ENCODE measurements at places on chromosomes 4 and X.

- no peak for DNase-seq
Measured at GRCh38 chrX:124393238-124393637, 46.9 kb downstream of the SH2D1A start.

GRCh38 chr4:165539801-165540200 is 161.0 kb downstream of the CPE start:
- DNase-seq, result no peak

- no peak for DNase-seq
Measured at GRCh38 chr4:99447079-99447478, 11.9 kb upstream of the ADH7 start.

DNA sequence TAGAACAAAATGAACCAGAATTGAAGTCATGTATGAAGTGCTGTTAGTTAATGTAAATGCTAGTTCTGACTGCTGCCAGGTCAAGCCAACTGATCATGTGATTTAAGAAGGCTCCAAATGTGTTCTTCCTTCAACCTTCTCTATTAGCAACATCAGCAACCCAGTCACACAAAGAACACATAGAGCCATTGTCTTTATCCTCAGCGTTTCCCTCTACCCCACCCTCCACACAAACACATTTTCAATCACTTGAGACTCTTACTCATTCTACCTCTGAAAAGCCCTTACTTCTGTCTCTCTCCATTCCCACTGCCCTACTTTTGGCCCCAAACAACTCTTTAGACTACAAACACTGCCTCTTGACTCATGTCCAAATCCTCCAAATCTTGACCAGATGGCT is 89.7 kb upstream of the KDR start:
- DNase-seq, result no peak

- DNase-seq, result no peak
Measured at GRCh38 chr4:105707782-105708180, 708 bp downstream of the INTS12 start.

DNA sequence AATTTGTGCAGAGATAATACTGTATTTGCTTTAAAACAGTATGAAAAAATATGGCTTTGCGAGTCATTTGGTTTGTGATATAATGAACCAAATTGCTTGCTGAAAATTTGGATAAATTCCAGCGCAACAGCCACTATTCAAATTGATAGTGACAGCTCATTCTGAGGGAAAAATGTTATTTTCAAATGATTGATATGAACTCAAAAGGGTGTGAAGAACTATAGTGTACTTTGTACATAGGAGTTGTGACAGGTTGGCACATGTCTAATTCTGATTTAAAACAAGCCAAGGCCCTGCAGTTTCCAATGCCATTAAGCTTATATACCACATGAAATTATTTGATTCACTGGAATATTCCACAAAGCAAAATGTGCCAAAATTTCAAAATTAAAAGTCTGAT is 1628.9 kb upstream of the AGA start:
- DNase-seq, result no peak

GRCh38 chr4:52010986-52011385 is 9.2 kb downstream of the LRRC66 start:
- DNase-seq, result no peak

DNA sequence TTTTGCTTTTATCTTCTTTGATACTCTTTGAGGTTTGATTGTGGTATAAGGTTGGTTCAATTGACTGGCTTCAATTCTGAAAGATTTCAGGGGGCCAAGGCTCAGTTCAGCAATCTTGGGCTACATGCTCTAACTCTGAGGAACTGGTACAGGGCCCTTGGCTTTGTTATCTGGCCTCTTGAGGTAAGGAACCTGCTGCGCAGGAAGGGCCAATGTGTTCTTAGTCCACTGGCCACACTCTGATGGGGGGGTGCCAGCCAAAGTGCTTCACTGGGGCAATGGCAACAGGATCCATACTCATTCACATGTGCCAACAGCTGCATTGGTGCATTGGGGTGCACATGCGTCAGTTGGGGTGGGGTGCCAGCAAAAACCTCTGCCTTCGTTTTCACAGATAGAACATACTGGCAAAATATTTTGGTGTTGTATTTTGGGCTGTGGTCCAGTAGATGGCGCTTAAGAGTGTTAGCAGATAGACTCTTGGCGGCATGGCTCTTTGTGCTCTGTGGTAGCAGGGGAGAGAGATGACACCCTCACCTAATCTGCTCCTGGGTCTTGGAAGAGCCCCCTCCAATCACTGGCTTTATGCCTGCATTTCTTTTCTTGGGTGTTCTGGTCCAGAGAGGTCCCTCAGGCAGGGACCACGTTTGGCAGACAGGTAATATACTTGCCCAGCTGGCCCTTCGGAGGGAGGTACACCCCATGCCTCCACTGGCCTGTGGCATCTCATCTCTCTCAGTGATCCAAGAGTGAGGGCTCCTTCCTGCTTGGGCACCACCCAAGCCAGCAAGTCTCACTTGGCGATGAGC is 42.9 kb downstream of the NDST3 start:
- no peak for DNase-seq

DNA sequence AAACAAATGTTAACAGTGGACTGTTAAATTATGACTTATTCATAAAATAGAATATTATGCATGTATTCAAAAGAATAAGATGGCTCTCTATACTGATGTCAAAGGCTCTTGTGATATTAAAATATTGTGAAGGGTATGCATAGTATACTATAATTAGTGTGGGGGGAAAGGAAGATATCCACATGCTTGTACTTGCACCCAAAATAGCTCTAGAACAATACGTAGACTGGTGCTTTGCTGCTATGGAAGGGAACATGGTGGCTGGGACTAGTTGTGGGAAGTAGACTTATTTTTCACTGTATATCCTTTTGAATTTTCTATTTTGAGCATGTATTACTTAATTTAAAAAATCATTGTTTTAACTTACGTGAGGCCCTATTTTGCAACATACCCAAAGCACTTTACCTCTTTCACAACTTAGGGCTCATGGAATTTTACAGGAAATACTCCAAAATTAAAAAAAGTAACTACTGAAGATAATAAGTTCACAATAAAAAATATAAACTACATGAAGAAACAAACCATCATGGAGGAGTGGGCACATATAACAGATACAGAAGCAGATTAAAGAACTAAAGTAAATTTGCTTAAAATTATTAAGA is 7.9 kb downstream of the PGRMC2 start:
- DNase-seq, result no peak

GRCh38 chr4:134740290-134740689 is 538.7 kb upstream of the PABPC4L start:
- DNase-seq, result no peak

DNA sequence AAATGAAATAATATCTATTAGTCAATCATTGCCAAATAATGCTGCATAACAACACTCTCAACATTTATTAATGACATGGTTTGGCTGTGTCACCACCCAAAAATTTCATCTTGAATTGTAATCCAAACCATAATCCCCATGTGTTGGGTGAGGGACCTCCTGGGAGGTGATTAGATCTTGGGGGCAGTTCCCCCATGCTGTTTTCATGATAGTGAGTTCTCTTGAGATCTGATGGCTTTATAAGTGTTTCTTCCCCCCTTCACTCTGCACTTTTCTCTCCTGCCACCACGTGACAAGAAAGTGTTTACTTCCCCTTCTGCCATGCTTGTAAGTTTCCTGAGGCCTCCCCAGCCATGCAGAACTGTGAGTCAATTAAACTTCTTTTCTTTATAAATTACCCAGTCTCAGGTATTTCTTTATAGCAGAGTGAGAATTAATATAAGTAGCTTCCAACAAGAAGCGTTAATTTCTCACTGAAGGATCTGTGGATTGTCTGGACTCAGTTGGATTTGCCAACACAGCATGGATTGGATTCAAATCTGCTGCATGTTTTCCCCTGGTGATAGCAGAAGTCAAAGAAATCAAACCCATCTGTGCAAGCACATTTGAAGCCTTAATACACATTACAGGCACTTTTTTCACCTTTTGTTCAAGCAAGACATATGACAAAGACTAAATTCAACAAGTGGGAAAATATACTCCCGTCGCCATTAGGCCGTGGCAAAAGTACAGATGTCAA is 216.6 kb downstream of the PDGFC start:
- DNase-seq, result no peak

DNA sequence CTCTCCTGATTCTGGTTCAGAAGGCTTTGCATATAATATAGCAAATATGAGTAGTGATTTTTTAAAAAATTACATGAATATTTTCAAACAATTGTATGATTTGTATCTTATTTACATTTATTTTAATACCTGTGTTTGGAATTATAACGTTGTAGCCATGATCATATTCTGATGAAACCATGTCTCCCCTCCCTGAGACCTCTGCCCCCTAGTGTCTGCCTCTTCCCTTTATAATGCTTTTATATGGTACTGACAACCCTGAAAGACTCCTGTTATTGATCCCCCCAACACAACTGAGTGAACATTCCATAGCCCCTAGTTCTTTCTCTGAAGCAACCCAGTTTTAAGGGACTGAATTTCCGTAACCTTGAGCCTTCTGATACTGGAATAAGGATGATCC is 187.4 kb downstream of the SOX3 start:
- no peak for DNase-seq

GRCh38 chrX:80578517-80579105 is 158.4 kb downstream of the TENT5D start:
- no peak for DNase-seq

DNA sequence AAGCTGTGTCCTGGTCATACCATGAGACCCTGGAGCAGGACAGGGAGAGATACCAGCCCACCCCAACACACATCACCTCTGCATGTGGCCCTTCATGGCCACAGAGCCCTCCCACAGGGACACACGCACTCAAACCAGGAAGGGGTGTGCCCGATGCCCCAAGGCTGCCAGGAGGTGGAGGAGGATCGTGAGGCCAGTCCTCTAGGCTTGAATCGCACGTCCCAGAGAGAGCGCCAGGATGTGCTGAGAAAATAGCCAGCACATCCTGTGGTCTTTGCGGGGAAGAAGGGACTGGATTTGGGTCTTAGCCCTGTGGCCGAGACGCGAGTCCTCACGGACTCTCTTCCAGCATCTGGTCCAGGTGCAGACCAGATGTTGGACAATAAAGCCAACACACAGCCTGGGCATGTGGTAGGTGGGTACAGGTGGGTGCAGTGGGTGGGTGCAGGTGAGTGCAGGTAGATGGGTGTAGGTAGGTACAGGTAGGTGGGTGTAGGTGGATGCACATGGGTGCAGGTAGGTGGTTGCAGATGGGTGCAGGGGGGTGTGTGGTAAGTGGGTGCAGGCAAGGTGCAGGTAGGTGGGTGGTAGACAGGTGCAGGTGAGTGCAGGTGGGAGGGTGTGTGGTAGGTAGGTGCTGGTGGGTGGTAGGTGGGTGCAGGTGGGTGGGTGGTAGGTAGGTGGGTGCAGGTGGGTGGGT is 94.3 kb upstream of the AFAP1 start:
- no peak for DNase-seq

DNA sequence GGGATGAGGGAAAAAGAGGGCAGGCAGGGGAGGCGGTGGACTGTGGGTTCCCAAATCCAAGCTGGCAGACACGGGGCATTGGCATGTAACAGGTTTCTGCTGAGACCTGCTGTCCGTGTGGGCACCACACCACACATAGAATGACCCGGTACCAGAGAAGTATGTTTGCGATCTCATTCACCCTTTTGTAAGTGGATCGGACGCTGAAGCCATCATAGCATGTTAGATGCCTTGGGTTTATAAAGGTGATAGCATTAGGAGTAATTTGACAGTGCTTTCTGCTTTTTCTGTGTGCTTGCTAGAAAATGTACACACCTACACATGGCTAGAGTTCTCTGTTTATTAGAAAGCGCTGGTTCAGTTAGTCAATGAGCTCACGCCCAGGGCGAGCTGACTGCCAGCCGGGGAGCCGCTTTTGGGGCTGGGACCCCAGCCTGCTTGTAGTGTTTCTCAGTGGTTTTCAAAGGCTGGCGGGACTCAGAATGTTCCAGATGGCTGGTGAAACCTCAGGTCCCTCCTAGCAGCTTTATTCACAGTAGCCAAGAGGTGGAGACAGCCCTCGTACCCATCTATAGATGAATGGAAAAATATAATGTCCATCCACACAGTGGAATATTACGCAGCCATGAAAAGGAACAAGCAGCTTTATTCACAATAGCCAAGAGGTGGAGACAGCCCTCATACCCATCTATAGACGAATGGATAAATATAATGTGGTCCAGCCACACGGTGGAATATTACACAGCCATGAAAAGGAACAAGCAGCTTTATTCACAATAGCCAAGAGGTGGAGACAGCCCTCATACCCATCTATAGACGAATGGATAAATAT is 579 bp downstream of the IL3RA start:
- DNase-seq, result no peak

- DNase-seq, result no peak
Measured at GRCh38 chrX:94389044-94389443, 715.0 kb downstream of the FAM133A start.

- no peak for DNase-seq
Measured at GRCh38 chrX:154712781-154713740, 37.8 kb downstream of the GAB3 start.

GRCh38 chrX:9148615-9149399 is 114.9 kb upstream of the FAM9B start:
- DNase-seq, result no peak

DNA sequence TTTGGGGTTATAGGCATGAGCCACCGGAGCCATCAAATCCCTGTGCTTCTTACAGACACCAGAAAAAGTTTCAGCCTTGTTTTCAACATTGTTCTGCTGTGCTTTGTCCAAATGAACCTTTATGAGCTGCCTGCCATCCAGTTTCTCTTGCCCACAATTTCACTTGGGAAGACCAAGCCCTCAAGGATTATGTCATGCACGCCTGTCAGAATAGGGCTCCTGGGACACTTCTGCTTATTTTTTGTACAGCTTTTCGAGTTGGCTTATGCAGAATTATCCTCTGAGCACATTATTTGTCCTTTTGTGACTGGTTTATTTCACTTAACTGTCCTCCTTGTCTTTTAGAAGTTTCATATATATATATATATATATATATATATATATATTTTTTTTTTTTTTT is 16.2 kb downstream of the UBE2K start:
- DNase-seq, result no peak

DNA sequence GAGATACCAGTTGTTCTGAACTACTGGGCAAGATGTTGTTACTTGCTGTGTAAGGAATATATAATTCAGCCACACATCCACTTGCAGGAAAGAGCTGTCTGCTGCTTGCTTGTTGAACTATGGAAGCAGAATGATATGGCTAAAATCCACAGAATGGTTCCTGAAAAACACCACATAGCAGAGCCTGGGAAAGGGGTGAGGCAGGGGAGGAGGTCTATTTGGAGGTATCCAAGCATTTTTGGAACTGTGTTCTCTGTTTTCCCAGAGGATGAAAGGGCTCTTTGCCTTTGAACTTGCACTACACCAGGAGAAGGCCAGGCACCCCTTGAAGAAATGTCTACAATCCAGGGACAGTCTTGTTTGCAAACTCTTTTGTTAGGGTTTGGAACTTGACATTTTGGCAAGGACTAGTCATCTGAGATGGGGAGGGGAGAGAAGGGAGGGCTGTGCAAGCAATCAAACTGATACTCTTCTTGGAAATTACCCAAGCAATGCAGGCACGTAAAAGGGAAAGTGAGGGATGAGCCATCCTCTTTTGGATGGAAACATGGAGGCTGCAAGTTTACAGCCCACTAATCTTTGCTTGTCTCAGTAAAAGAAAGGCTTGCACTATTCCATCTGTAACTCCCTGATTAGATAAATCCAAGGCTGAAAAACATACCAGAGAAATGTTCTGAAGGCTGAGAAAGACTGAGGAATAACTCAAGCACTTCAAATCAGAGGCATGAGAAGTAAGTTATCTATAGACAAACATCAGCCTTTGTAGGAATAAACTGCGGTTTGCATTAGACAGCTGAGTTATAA is 141.0 kb downstream of the TSPAN5 start:
- no peak for DNase-seq

- no peak for DNase-seq
Measured at GRCh38 chr4:76459291-76459723, 24.3 kb downstream of the SHROOM3 start.
